ENCODE measurements at places on chromosomes 12 and 14.
A peak's percentile ranks its signal among the peaks of the same experiment; 100 is the strongest.

DNA sequence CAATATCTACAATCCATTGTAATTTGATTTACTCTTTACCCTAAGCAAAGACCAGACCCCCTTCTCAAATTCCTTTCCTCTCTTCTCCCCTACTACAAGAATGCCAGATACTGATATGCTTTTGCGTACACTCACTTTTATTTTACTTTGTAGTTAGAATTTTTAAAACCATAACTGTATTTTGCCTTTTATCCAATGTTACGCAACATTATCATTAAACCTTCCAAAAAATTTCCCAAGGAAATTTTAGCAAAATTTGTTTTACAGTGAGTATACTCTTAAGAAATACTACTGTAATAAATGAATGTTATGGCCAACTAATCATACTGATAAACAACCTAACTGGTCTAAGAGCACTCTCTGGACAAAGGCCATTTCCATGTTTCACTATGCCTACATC, 22.3 kb downstream of the ATP2B1 start:
- DNase-seq = no peak

- no peak for DNase-seq
These were observed 1.6 kb upstream of the TAPBPL start for GRCh38 chr12:6450091-6450868.

- DNase-seq = no peak
These were observed 16.4 kb upstream of the SRP54 start for GRCh38 chr14:34966413-34966812.

GRCh38 chr14:56342494-56342942, 224.3 kb downstream of the PELI2 start:
- DNase-seq = no peak

DNA sequence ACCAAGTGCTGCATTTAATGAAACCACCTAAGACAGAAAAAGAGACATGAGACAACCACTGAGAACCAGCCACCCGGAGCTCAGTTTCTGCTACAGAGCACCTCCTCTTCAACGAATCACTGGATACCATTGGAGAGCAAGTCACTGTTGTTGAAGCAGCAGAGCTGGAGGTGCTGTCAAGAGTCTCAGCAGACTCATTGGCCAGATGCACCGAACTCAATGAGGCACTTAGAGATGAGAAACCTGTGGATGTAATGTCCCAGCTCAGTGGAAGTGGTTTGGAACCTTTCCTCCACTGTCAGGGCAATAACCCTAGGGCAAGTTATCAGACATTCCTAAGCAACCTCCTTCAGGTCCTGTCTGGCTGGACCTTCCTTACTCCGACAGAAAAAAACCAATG, 13.1 kb downstream of the NPC2 start:
- DNase-seq = no peak

- DNase-seq = no peak
These were observed 178.0 kb downstream of the FOXG1 start for GRCh38 chr14:28944605-28945004.

DNA sequence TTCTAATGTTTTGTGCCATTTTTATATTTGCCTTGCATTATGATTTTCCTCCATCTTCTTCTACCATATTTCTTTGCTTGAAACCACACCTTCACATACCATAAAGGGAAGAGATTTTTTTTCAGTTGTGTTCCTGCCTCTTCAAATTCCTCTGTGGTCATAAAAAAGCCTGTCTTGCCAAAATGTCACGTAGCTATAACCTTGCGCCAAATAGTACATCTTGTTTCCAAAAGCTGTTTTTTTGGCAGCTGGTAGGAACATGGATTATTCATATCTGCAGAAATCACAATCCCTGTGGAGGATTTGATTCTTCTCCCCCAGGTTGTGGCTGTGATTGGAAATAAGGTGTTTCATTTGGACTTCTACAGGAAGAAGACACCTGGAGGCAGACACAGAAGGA, 133.6 kb upstream of the SLC35F4 start:
- DNase-seq = peak; percentile 77

- no peak for DNase-seq
These were observed 138.4 kb downstream of the SEC23A start for GRCh38 chr14:38964630-38965029.

- no peak for DNase-seq
These were observed 870 bp downstream of the BMAL2 start for GRCh38 chr12:27333403-27334009.

DNA sequence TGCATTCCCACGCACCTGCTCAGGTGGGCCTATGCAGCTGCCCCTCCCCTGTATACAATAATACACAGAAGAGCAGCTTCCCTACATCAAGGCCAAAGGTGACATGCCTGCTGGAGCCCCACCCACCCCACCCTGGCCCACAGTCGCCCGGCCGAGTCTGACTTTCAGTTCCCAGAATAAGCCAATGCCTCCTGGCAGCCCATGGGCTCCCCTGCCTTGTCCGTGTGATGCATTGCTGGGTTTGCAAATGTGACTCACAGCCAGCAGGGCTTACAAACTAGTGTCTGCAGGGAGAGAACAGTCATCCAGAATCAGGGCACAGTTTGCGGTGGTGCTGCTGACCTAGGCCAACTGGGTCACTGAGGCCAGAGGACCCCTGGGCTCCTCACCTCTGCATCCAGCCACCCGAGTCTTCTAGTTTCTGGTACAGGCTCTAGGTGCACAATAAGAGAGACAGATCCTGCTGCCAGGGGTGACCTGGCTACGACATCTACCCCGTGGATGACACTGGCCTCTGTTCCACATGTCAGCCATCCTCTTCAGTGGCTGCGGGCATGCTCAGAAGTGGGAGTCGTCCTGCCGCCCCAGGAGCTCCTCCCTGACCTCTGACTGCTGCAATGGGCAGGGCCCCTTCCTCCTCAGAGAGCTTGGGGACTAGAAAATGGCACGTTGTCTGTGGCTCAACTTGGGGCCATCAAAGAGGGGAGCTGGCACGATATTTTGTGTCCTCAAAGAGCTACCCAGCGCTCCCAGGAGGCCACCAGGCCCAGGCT, 84.5 kb downstream of the CHGA start:
- DNase-seq = no peak

DNA sequence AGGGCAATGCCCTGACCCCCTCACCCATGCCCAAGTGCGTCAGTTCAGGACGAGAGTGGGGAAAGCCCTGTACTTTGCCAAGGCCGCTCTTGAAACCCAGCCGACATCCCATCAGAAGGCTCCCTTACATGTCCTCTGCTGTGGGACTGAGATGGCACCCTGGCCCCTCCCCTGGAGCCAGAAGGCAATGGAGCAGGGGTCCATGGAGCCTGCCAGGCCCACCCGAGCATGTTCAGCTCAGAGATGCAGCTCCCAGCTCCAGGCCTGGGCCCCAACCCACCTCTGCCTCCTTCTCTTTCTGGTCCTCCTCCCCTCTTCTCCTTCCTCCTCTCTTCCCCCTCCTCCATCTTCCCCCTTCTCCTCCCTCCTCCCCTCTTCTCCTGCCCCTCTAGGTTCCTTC, 95.5 kb downstream of the PAPOLA start:
- DNase-seq = no peak

- DNase-seq = no peak
These were observed 107.8 kb downstream of the DUSP6 start for GRCh38 chr12:89244536-89244935.

DNA sequence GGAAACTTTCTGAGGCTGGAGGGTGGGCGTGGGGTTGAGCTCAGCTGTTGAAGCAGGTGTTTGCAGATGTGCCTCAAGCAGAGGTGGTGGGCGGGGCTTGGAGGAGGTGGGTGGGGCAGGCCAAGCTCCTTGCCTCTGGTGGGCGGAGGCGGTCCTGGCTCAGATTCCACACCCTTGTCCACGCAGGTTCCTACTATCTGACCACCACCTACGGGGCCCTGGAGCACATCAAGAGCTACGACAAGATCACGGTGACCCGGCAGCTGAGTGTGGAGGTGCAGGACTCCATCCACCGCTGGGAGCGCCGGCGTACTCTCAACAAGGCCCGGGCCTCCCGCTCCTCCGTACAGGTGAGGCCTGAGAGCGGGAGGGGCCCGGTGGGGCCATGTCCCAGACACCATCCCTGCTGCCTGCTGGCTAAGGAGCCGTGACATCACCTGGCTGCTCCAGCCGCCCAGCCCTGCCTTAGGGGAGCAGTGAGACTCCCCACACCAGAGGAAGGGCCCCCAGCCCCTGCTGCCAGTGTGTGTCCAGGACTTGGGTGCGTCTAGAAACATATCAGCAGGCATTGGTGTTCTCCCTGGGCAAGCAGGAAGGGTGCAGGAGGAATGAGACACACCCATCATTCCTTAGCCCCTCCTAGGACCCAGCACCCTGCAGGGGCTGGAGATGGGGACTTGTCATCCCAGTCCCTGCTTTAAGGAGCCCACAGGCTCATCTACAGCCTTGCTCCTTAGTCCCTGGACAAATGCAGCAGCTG, 63.4 kb downstream of the LGMN start:
- DNase-seq = no peak

DNA sequence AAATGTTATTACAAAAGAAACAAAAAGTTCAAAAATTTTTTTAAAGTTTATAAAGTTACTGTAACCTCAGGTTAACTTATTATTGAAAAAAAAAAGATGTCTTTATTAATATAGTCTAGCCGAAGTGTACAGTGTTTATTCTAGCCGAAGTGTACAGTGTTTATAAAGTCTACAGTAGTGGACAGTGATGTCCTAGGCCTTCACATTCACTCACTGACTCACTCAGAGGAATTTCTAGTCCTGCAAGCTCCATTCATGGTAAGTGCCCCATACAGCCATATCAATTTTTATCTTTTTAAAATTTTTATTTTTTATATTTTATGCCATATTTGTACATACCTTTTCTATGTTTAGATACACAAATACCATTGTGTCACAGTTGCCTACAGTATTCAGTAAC, 10.4 kb downstream of the ATG2B start:
- DNase-seq = no peak

DNA sequence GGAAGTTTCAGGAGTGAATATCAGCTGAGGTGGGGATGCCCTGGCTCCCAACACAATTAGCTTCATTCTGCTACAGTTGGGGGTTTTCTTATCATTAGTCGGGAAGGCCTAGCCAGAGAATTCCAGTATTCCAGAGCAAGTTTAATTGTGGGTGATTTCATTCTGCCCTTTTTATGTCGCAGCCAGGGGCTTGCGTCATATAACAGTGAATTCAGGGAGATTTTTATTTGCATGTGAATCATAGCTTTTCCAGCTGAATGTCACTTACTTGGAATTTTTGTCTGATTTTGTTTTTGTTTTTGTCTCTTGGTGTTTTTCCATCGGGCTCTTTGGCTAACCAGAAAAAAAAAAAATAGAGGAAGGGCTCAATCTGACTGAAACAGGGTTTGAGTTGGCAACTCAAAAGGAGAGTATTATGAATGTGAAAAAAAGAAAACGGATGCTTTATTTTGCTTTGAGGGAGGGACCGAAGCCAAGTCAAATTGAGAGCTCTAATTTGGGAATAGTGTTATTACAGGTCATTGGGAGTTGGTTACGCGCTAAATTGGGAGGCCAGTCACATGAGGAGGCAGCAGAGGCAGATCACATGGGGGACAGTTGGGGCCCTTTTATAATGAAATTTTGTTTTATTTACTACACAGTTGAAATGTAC, 119.4 kb downstream of the SAMD4A start:
- DNase-seq = no peak
